ENCODE measurements at places on chromosomes 5 and 9.
A peak's percentile ranks its signal among the peaks of the same experiment; 100 is the strongest.

GRCh38 chr5:15786326-15786725 lies 286.3 kb downstream of the FBXL7 start:
- DNase-seq, result no peak

DNA sequence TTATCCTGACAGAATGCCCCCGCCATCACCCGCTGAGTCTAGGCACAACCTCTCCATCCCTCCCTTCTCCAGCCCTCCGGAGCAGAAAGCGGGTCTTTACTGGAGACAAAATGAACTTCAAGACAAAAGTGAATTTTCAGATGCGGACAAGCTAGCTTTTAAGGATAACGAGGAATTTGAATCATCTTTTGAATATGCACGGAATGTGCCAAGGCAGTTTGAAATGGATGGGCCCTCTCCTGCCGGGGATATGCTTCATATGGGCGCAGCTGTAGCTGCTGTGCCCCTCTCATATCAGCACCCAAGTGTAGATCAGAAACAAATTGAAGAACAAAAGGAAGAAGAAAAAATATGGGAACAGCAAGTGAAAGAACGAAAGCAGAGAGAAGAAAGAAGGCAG lies 37.5 kb downstream of the CPLANE1 start:
- DNase-seq, result no peak

DNA sequence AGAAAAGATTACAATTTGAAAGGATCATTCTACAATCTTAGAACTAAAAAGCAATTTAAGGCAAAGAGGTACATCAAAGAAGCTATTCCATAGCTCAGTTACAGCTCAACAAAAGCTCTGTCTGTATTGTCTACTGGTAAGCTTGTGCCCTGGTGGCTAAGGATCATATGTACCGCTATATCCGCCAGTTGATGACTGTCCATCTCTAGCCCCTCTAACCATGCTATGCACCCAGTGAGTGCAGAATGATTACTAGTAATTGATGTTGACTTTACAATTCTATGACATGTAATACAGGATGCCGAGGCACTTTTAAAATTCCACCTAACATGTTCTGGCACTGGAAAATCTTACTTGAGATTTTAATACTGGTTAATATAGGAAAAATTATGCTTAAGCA lies 13.1 kb downstream of the LOX start:
- no peak for DNase-seq

- DNase-seq, result no peak
These were observed 15.2 kb downstream of the NEK6 start for GRCh38 chr9:124272979-124273378.

DNA sequence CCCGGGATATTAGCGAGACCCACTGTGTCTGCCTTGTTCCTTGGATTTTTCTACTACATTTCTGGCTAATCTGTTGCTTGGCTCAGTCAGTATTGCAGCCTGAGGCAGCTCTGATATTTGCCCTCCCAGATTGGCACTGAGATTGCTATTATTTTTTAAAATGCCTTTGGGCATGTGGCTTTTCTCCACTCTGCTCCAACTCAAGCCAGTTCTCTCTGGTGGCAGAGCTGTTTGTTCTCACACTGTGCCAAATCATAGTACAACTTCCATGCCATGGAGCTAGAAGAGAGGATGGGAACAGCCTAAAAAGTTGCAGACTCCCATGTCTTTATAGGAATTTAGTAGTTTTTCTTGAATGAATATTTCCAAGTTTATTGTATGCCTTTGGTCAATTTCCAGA lies 155.9 kb upstream of the ATP10B start:
- DNase-seq, result no peak

DNA sequence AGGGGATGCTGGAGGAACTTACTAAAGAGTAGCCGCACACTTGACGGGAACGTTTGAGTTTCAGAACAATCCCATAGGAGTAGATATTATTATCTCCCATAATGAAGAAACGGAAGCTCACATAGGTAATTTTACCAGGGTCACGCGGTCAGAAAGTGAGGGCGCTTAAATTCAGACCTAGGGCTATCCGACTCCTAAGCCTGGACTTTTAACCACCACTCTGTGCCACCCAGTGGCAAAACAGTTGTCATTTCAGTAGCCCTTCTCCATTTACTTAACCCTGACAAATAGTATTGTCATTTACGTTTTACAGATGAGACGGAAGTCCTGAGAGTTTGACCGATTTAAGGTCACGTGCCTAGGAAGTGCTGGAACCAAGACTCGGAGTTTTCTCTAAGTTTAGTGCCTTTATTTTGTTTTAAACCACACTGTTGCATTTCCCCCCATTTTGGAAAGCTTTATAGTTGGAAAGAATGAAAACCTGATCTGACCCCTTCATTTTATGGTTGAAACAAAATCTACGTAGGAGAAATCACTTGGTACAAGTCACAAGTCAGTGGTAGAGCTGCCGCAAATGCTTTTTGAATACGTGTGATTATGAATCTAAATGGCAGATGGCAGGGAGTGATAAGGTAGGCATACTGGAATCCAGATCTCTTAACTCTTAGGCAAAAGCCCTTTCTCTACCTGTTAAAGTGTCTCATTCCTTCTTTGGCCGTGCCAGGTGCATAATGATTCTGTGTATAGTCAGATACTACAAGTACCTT lies 650 bp downstream of the MRRF start:
- no peak for DNase-seq

DNA sequence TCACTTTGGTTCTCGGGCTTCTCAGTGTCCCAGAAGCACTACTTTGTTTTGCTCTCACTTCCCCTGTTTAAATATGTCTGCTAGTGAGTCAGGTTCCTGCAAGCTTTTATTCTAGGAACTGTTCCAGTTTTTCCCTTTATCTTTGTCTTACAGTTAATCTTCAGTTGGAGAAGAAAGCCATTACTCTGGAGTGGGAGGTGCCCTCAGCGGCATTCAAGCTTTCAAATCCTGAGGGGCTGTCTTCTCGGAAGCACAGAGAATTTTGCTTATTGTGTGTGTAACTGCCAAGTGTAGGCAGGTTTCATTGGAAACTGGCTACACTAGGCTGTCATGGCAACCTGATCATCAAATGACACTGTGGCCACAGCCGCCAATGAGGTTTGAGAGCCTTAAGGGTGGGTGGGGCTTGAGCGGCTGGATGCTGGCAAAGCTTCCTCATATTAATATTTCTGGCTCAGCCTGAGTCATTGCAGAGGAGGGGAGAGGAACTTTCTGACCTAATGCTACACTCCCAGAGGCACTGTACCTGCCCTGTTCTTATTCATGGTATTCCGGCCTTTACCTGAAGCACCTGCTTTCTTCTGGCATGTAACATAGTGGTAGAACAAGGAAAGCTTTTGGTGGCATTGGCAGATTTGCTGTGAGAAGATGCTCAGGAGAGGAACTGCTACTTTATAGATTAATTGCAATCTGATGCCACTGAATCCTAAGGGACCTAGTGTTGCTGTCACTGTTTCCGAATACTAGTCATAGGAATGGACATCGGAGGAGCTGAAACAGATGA lies 26.3 kb downstream of the SLC25A25 start:
- DNase-seq, result peak; percentile 41
